T-helper 1 cell treated with Interleukin-12 subunit alpha and Interleukin-12 subunit beta and Interleukin-4 antibody, amounts not matched to agents 30 ng/mL and 1 ng/mL, for 36 hours (primary cell): ENCODE measurements at places on chromosomes 1 and 21. TPM values are rescaled to one million over a fixed set of nuclear protein-coding genes. Genes with fewer than 3 reads are reported as not detected.

The CEP104 gene
- 53.0 and 65.0 TPM in 2 replicates for total RNA-seq

The TRIM17 gene
- total RNA-seq = 1.8 and 2.4 TPM in 2 replicates

The VN1R5 gene
- not detected in 2 replicates for total RNA-seq

The GJC2 gene
- total RNA-seq = 0.88 and 1.0 TPM in 2 replicates

The NBPF20 gene
- 1.4 and 1.5 TPM in 2 replicates for total RNA-seq
